Pancreas (tissue), 10 donors: ENCODE measurements at places on chromosomes 1 and 21. TPM values are rescaled to one million over a fixed set of nuclear protein-coding genes. Genes with fewer than 3 reads are reported as not detected.

The KRTAP19-3 gene
- polyA plus RNA-seq: not detected

The KLHDC8A gene
- polyA plus RNA-seq: 0.99 TPM

The FAM78B gene
- 1.0 TPM for polyA plus RNA-seq

The RAB42 gene
- polyA plus RNA-seq: 0.16 TPM

The GJB5 gene
- polyA plus RNA-seq: not detected

The PROX1 gene
- polyA plus RNA-seq: 8.4 TPM

The ERVH48-1 gene
- 0.42 TPM for polyA plus RNA-seq

The OR2W3 gene
- not detected for polyA plus RNA-seq

The THEM5 gene
- polyA plus RNA-seq: not detected

The KRTAP12-2 gene
- polyA plus RNA-seq: not detected

The TYW3 gene
- 9.4 TPM for polyA plus RNA-seq

The TMEM82 gene
- not detected for polyA plus RNA-seq

The RPTN gene
- not detected for polyA plus RNA-seq

The HES3 gene
- not detected for polyA plus RNA-seq

The NBPF4 gene
- not detected for polyA plus RNA-seq

The ODF2L gene
- polyA plus RNA-seq: 31.5 TPM

The TDRKH gene
- 2.6 TPM for polyA plus RNA-seq

The SLAMF6 gene
- polyA plus RNA-seq: 0.11 TPM

The FCRL1 gene
- not detected for polyA plus RNA-seq

The UTP25 gene
- 1.9 TPM for polyA plus RNA-seq

The COL6A2 gene
- polyA plus RNA-seq: 66.9 TPM

The RYR2 gene
- 1.7 TPM for polyA plus RNA-seq

The TCP10L gene
- polyA plus RNA-seq: 1.9 TPM

The FAM110D gene
- polyA plus RNA-seq: 2.6 TPM

The FAM151A gene
- polyA plus RNA-seq: 0.21 TPM

The LCA5L gene
- polyA plus RNA-seq: 0.72 TPM

The MPL gene
- polyA plus RNA-seq: 0.09 TPM

The CR1L gene
- polyA plus RNA-seq: not detected

The PKLR gene
- polyA plus RNA-seq: not detected

The SPATA17 gene
- 0.85 TPM for polyA plus RNA-seq

The SERINC2 gene
- 29.9 TPM for polyA plus RNA-seq

The TRIM63 gene
- 0.15 TPM for polyA plus RNA-seq

The C1QA gene
- polyA plus RNA-seq: 19.5 TPM

The SMCP gene
- polyA plus RNA-seq: not detected

The TAF12 gene
- 10.7 TPM for polyA plus RNA-seq

The SLC9A1 gene
- polyA plus RNA-seq: 9.8 TPM

The CFAP107 gene
- polyA plus RNA-seq: not detected

The SRGAP2B gene
- polyA plus RNA-seq: 2.2 TPM

The HOOK1 gene
- 10.9 TPM for polyA plus RNA-seq

The SLFNL1 gene
- 1.4 TPM for polyA plus RNA-seq

The PLPP3 gene
- 5.5 TPM for polyA plus RNA-seq

The UBASH3A gene
- polyA plus RNA-seq: 0.33 TPM

The ZNF683 gene
- not detected for polyA plus RNA-seq

The OR10J5 gene
- polyA plus RNA-seq: not detected

The PTGS2 gene
- polyA plus RNA-seq: 0.92 TPM
